ENCODE measurements at places on chromosomes 2 and 18. TPM values are rescaled to one million over a fixed set of nuclear protein-coding genes. Genes with fewer than 3 reads are reported as not detected.

- DNase-seq, result no peak
These were observed 182.2 kb downstream of the LDLRAD4 start for GRCh38 chr18:13400636-13401315.

Gene FER1L5
- 0.59 TPM for total RNA-seq

GRCh38 chr2:58914733-58915505 is 673.8 kb upstream of the FANCL start:
- DNase-seq, result no peak

- DNase-seq, result no peak
These were observed 94.1 kb upstream of the BOD1L2 start for GRCh38 chr18:57052759-57053158.

Gene SERPINB4
- total RNA-seq, result 1.1 TPM

DNA sequence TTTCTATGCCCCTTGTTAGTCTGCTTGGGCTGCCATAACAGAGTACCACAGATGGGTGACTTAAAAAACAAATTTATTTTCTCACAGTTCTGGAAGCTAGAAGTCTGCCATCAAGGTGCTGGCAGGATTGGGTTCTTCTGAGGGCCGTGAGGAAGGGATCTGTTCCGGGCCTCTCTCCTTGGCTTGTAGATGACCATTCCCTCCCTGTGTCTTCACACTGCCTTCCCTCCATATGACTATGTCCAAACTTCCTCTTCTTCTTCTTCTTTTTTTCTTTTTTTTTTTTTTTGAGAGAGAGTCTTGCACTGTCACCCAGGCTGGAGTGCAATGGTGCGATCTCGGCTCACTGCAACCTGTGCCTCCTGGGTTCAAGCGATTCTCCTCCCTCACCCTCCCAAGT is 13.1 kb upstream of the CCNYL1 start:
- no peak for DNase-seq

Gene FN1
- total RNA-seq, result 257 TPM

Gene KLHL29
- 23.3 TPM for total RNA-seq

GRCh38 chr18:11050966-11051365 is 98.4 kb downstream of the PIEZO2 start:
- no peak for DNase-seq

GRCh38 chr2:159144776-159145614 is 141.5 kb downstream of the WDSUB1 start:
- no peak for DNase-seq

Gene GPAT2
- total RNA-seq, result 19.5 TPM

DNA sequence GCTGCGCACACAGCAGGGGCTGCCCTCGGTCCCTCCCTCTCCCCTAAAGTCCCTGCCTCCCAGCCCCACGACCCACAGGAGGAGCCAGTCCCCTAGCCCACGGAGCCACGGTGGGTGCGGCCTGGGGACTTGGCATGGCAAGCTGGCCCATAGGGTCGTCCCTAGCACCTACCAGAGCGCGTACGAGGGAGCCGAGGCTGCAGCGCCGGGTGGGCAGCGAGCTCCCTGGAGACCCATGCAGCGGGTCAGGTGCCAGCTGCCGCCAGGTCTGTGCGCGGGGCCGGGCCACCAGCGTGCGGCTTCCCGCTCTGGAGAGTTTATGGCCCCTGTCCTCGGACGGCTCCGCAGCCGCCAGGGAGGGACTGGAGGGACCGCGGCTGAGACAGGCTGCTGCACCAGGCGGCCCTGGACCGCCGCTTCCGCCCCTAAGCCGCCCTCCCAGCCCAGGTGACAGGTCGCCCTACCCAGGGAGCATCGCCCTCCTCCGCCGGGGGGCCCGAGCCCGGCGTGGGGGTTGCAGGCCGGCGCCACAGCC is 273.6 kb downstream of the CCDC74A start:
- no peak for DNase-seq

DNA sequence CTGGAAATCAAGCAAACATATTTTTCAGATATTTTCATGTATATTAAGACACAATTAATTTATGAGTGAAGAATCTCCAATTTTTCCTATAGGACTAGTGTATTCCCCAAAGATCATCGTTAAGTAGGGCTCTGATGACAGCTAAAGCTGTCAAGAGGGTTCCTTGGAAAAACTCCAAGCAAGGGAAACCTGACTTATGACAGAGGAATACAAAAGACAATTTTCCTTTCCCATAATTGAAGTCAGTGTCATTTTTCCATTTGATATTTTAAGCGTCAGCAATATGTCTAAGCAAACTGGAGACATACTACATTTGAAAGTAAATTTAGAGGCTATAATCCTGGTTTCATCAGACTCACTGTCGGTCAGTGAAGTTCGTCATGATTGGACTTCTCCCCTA is 36.1 kb downstream of the RIT2 start:
- no peak for DNase-seq

DNA sequence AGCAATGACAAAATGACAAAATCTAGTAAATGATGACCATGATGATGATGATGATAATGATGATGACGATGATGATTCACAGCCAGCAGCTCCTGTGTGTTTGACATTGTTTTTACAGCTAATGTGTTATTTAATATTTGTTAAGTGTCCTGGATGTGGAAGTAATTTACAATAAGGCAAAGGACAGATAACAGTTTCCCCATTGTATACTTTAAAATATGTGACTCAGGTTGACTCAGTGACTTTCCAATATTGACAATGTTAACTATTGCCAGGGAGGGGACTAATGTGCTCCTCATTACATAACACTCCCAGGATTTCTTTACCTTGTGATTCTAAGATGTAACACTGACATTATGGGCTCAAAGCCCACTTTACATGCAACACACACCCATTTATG is 602.2 kb downstream of the FBXO15 start:
- DNase-seq, result no peak

- no peak for DNase-seq
These were observed 99.4 kb upstream of the RND3 start for GRCh38 chr2:150586858-150587257.

- DNase-seq, result no peak
These were observed 76.7 kb upstream of the ACAA2 start for GRCh38 chr18:49890041-49890440.

Gene TXNDC2
- not detected for total RNA-seq
